Nephron progenitor cell (in vitro differentiated cells): ENCODE measurements at places on chromosomes 16 and 17.
A peak's percentile ranks its signal among the peaks of the same experiment; 100 is the strongest.

GRCh38 chr17:82076785-82077591 is 11.4 kb upstream of the DUS1L start:
- peaks cover 25% of the 10 kb centered on the region for H3K27me3 ChIP-seq
- peak; percentile 39 for DNase-seq
- peaks cover 5% of the 10 kb centered on the region for H3K36me3 ChIP-seq
- peaks cover 11% of the 10 kb centered on the region for H3K4me1 ChIP-seq
- H3K27ac ChIP-seq, result peak overlapping the region; percentile 88
- no peak overlapping the region for H3K4me3 ChIP-seq

DNA sequence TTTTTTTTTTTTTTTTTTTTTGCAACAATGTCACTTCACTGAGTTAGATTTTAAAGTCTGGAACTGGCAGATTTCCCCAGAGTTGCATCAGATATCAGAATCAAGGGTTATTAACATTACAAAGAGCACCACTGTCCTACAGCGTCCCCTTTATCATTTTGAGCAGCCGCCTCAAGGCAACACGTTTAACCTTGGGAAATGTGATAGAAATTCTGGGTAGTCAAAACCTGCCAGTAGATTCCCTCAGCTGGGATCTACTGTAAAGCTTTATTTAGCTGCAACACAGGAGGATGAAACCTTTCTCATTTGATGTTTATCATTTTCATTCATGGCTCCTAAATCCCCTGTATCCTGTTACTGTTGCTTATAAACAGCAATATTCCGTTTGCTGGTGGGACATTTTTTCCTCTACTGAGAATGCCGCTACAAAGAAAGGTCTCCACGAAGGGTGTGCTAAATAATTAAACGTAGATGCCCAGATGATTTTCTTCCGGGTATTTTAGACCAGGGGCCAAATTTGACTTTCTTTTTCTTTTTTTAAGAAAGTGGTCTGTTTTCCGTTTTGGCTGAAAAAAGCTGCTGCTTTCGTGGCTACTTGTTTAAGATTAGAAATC is 436.1 kb upstream of the GOT2 start:
- no peaks in the 10 kb centered on the region for H3K27me3 ChIP-seq
- no peak overlapping the region for H3K27ac ChIP-seq
- H3K4me1 ChIP-seq, result peaks cover 12% of the 10 kb centered on the region
- no peak overlapping the region for H3K4me3 ChIP-seq
- no peaks in the 10 kb centered on the region for H3K36me3 ChIP-seq

GRCh38 chr17:65074778-65075250 is 18.3 kb upstream of the GNA13 start:
- H3K27me3 ChIP-seq, result peaks cover 10% of the 10 kb centered on the region
- peak overlapping the region; percentile 66 for H3K27ac ChIP-seq
- peaks cover 39% of the 10 kb centered on the region for H3K4me1 ChIP-seq
- H3K4me3 ChIP-seq, result no peak overlapping the region
- H3K36me3 ChIP-seq, result no peaks in the 10 kb centered on the region
- no peak for DNase-seq

GRCh38 chr17:36461330-36462110 is 25.0 kb upstream of the ZNHIT3 start:
- H3K4me3 ChIP-seq, result no peak overlapping the region
- no peaks in the 10 kb centered on the region for H3K4me1 ChIP-seq
- H3K36me3 ChIP-seq, result no peaks in the 10 kb centered on the region
- H3K27me3 ChIP-seq, result peaks cover 67% of the 10 kb centered on the region

DNA sequence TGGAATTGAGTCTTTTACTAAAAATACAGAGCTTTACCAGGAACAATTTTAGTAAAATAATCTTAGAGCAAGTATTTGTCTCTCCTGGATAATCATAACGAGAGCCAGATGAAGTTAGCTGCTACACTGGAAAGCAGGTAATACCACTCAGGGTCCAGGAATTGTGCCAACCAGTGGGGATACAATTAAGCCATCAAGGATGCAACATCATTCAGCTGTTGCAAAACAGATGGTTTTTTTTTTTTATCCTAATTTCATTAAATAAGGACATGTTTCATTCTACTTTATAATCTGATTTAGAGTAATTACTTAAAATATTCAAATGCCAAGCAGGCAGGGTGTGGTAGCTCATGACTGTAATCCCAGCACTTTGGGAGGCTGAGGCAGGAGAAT is 10.2 kb downstream of the MMD start:
- no peak overlapping the region for H3K4me3 ChIP-seq
- no peak for DNase-seq
- peaks cover 75% of the 10 kb centered on the region for H3K36me3 ChIP-seq

DNA sequence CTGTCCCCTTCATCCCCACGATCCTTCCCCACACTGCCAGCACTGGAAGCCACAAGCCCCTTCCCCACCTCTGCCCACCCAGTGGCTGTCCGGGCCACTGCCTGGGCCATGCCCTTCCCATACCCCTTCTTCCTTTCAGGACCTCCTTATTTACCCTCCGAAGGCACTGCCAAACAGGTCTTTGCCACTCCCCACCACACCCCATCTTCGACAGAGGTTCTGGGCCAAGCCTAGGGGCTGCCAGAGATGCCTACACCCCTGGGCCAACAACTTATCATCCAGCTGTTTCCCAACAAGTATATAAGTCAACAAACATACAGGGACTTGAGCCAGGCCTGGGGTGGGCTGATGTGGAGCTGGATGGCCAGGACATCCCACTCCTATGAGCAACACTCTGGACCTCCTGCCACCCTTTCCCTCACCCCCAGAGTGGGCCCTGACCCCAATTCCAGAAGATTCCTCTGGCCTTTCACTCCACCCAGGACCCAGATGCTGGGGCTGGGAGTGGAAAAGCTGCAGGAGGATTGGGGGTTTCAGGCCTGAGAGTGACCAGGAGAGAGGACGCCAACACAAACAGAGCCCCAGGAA is 1.5 kb upstream of the PPP1R1B start:
- H3K27me3 ChIP-seq, result peaks cover 91% of the 10 kb centered on the region
- DNase-seq, result no peak
- peaks cover 22% of the 10 kb centered on the region for H3K4me1 ChIP-seq
- H3K27ac ChIP-seq, result no peak overlapping the region

- no peak overlapping the region for H3K27ac ChIP-seq
- peaks cover 18% of the 10 kb centered on the region for H3K4me1 ChIP-seq
Observed at GRCh38 chr16:7964167-7964566, 626.1 kb downstream of the TMEM114 start.

- no peaks in the 10 kb centered on the region for H3K4me1 ChIP-seq
- no peaks in the 10 kb centered on the region for H3K27me3 ChIP-seq
- peaks cover 38% of the 10 kb centered on the region for H3K36me3 ChIP-seq
- H3K27ac ChIP-seq, result peak overlapping the region; percentile 58
Observed at GRCh38 chr16:68296291-68296690, 14.5 kb downstream of the SLC7A6OS start.

DNA sequence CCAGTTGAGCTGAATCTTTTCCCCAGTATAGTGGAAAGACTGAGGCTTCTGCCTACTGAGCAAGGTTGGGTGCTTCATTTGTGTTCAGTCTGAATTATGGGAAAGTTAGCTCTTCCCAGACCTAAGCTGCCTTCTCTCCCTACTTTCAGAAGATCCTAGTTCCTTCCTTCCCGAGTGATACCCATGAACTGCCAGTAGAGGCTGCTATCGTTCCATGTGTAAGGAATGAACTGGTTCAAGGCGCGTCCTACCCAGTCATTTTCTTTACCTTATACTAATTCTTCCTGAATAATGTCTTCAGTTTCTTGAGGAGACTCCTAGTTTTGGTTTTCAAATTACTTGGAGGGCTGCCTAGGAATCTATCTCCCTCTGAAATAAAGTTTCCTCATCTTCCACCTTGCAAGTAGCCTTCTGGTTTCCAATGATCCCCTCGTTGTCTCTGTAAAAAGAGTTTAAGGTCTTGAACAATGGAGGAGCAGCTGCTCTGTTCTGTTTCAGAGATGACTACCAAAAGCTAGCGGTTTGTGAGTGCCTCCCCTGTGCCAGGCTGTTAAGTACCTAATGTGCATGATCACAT is 934 bp upstream of the AOC2 start:
- no peaks in the 10 kb centered on the region for H3K27me3 ChIP-seq
- H3K27ac ChIP-seq, result peak overlapping the region; percentile 13
- DNase-seq, result peak; percentile 40
- H3K4me1 ChIP-seq, result no peaks in the 10 kb centered on the region

- no peak overlapping the region for H3K27ac ChIP-seq
- no peak for DNase-seq
Observed at GRCh38 chr17:71548540-71549190, 572.2 kb upstream of the SOX9 start.
